Epithelial cell of umbilical artery (primary cell): ENCODE measurements at places on chromosomes 7 and 10. TPM values are rescaled to one million over a fixed set of nuclear protein-coding genes. Genes with fewer than 3 reads are reported as not detected.

The JAKMIP3 gene
- total RNA-seq, result under 0.01 TPM in 1 of 2 replicates, not detected in the other

The FAM25G gene
- total RNA-seq, result not detected in 2 replicates

The SYCE1 gene
- total RNA-seq, result not detected in 2 replicates

The CDHR1 gene
- total RNA-seq, result under 0.01 TPM in 2 replicates

The PRSS2 gene
- total RNA-seq, result 0.76 TPM in 1 of 2 replicates, not detected in the other

The COPG2 gene
- total RNA-seq, result 17.9 and 23.9 TPM in 2 replicates

The PLXNA4 gene
- total RNA-seq, result 0.15 and 1.3 TPM in 2 replicates

The TMED4 gene
- total RNA-seq, result 117 and 183 TPM in 2 replicates

The OR6B1 gene
- total RNA-seq, result not detected in 2 replicates

The FAM24B gene
- total RNA-seq, result 7.5 and 12.2 TPM in 2 replicates

The NPY gene
- not detected in 2 replicates for total RNA-seq

The C10orf53 gene
- total RNA-seq, result not detected in 2 replicates

The FFAR4 gene
- total RNA-seq, result not detected in 2 replicates

The EBLN1 gene
- total RNA-seq, result not detected in 2 replicates

The ACHE gene
- total RNA-seq, result under 0.01 and 0.15 TPM in 2 replicates

The MYL10 gene
- not detected in 2 replicates for total RNA-seq

The CARD11 gene
- total RNA-seq, result 1.7 and 6.2 TPM in 2 replicates

The MRPS24 gene
- 85.0 and 89.0 TPM in 2 replicates for total RNA-seq

The CLCN1 gene
- total RNA-seq, result not detected in 2 replicates

The BAG3 gene
- total RNA-seq, result 12.9 and 13.3 TPM in 2 replicates

The ARMH3 gene
- total RNA-seq, result 5.8 and 10.3 TPM in 2 replicates

The CALML3 gene
- not detected in 2 replicates for total RNA-seq

The CFAP46 gene
- 1.3 and 1.5 TPM in 2 replicates for total RNA-seq

The LRIT1 gene
- not detected in 2 replicates for total RNA-seq

The INSYN2A gene
- total RNA-seq, result not detected in 2 replicates

The IL15RA gene
- 10.7 and 12.3 TPM in 2 replicates for total RNA-seq

The LGI1 gene
- not detected in 2 replicates for total RNA-seq

The CPN1 gene
- total RNA-seq, result not detected in 2 replicates

The SMKR1 gene
- 0.46 TPM in 1 of 2 replicates, not detected in the other for total RNA-seq

The GIMAP5 gene
- total RNA-seq, result 4.2 and 8.1 TPM in 2 replicates

The LRRC4 gene
- 0.32 and 0.61 TPM in 2 replicates for total RNA-seq

The EXOSC1 gene
- 36.4 and 54.0 TPM in 2 replicates for total RNA-seq

The UPK3BL1 gene
- 1.9 and 3.0 TPM in 2 replicates for total RNA-seq

The WDR11 gene
- total RNA-seq, result 77.6 and 78.4 TPM in 2 replicates

The ANKRD61 gene
- 0.32 TPM in 1 of 2 replicates, not detected in the other for total RNA-seq

The XRCC2 gene
- 4.4 and 4.5 TPM in 2 replicates for total RNA-seq

The FAM180A gene
- not detected in 2 replicates for total RNA-seq

The RNF148 gene
- 0.32 and 1.1 TPM in 2 replicates for total RNA-seq

The WEE2 gene
- not detected in 2 replicates for total RNA-seq
